Tongue (tissue), 3 donors: ENCODE measurements at places on chromosomes 5 and 9. TPM values are rescaled to one million over a fixed set of nuclear protein-coding genes. Genes with fewer than 3 reads are reported as not detected.

The GLRA1 gene
- not detected for total RNA-seq

DNA sequence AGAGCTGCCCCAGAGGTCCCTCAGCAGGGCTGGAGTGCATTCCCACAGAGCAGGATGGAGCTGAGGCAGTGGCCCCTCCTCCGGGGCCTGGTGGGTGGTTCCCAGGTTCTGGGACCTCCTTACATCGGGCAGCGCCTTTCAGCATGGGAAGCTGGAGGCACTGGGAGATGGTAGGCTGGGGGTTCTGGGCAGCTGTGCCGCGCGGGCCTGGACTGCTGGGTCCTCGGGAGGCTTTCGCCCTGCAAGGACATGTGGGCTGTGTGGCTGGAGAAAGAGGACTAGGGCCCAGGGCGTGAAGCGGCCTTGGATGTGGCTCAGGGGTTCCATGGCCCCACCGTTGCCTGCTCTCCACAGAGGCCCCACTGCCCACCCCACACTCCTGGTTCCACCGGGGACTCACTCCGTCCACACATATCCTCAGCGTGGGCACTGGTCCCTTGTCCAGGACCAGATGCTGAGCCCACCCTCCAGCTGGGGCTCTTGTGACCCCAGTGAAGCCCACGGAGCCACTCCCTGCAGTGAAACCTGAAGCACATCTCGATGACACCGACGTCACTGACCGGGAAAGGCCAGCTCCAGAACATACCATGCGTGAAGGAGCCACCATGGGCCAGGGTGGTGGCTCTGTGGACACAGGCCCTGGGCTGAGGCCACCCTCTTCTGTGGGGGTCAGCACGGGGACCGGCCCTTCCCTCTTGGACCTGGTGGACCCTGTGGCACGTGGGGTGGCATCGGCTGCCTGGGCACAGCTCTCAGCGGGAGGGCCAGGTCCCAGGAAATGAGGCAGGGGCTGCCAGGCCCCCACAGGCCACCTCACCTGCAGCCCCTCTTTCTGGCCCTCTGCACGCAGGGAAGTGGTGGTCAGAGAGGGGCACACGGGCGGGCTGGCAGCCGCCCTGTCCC is 31.5 kb upstream of the NKD2 start:
- DNase-seq, result no peak

GRCh38 chr9:33029231-33029786 is 4.2 kb downstream of the DNAJA1 start:
- no peak for DNase-seq

The ABL1 gene
- total RNA-seq, result 72.9 TPM

The DBH gene
- 0.10 TPM for total RNA-seq

DNA sequence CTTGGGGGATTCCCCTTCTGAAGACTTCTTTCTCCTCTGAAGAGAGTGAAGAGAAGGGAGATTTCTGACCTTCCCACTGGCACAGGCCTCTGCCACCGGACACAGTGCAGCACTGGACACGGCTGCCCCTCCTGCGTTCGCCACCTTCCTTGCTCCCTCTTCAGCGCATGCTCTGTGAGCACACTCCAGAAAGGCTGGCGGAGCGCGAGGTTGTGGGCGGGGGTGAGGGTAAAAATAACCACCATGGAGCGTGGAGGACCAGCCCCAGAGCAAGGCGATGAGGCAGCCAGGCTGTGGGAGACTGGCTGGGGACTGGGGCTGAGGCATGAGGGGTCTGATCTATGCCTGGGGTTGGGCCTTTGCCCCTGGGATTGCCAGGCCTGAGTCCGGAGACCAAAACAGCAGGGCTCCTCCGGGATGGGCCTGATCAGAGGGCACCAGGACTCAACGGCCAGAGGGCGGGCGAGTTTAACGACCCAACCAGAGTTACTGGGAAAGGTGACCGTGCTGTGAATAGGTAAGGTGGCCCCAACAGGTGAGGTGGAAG is 97.2 kb downstream of the ROR2 start:
- no peak for DNase-seq

DNA sequence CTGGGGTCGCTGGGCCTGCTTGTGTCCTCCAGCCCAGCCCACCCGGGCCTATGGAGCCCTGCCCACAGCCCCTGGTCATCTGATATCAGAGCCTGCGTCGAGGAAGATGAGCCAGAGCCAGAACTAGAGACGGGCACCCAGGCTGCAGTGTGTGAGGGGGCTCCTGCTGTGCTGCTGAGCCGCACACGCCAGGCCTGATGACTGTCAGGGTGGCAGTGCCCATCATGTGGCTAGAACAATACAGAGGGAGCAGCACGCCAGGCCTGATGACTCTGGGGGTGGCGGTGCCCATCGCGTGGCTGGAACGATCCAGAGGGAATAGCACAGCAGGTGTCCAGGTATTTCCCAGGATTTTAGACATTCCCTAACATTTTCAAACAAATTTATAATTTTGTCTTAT is 9.2 kb upstream of the LRRC14B start:
- DNase-seq, result no peak

The SLCO6A1 gene
- total RNA-seq, result not detected

The HAPLN1 gene
- total RNA-seq, result 1.6 TPM

GRCh38 chr9:70130266-70130665 is 86.6 kb downstream of the MAMDC2 start:
- no peak for DNase-seq

The PCDHB4 gene
- total RNA-seq, result 4.0 TPM

DNA sequence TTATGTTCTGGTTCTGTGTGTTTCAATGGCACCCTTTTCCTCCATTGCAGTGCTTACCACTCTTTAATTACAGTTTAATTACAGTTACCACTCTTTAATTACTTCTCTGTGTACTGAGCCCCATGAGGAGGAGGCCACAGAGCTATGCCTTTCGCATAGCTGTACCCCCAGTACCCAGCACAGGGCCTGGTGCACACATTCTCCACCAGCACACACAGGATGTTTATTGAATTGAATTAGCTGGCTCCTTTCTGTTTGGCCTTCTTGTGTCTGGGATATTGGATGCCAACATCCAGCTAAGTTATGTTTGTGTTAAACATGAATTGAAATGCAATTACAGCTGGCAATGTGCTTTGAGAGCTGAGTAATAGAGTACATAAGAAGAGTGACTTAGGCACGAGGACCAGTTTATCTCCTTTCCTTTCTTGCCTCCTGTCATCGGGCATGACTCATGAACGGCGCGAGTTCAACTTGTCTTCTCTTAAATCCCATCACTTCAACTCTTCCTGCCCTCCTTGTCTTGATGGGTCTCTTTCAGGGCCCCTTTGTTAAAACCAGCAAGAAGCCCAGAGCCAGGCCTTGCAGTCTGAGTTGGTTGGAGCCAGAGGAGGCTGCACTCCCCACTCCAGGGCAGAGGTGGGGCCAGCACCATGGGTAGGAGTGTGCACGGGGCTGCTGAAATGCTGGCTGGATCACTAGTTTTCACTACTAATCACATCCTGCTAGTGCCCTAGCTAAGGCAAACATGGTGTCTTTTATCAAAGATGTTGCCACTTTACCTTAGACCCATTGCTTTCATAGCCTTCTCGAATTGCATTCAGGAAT is 37.4 kb downstream of the MVB12B start:
- DNase-seq, result no peak

The MLANA gene
- total RNA-seq, result not detected

- peak; percentile 7 for DNase-seq
Measured at GRCh38 chr5:14946815-14947620, 75.4 kb upstream of the ANKH start.

The FSTL4 gene
- total RNA-seq, result 0.51 TPM

DNA sequence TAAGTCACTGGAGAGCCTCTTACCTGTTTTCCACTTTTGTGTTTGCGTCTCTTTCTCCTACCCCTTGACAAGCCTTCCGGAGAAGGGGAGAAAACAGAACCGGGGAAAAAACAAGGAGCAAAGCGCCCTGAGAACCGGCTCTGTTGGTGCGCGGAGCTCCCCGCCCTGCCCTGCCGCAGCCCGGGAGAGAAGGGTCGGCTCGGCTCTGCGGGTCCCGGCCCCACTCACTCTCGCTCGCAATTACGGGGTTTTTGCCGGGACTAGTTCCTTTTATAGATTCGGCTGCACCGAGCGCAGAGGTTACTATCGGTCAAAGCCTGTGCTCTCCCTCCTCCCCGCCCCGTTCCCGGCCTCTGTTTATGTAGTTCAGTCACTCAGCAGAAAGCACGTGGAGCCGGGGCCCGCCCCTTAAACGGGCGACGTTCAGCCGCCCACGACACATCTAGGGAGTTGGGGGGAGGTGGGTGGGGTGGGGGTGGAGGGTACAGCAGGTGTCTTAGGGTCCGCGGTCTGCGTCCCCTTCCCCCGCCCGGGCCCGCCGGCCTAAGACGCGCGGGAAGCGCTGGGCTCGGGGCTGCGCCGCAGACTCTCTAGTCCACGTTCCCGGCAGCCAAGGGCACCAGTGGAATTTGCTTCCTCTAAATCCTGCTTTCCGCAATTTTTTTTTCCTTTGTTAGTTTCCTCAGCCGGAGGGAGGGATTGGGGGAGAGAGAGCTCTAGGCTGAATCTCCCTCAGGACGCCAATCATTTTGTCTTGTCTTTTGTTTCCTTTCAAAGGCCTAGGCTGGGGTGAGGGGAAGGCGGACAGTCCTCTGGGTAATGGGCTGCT is at the start of gene ABCA1:
Gene ABCA1 (minus strand): TSS at position 244 of the 829 bp plus-strand sequence. CDS start 24,476 bp downstream, outside the sequence.
- peak; percentile 94 for DNase-seq

GRCh38 chr9:109792951-109793546 is 13.1 kb downstream of the PALM2AKAP2 start:
- DNase-seq, result no peak
